ENCODE measurements at places on chromosomes 12 and 14. TPM values are rescaled to one million over a fixed set of nuclear protein-coding genes. Genes with fewer than 3 reads are reported as not detected.

Gene C3AR1
- not detected for total RNA-seq

Gene ITGB7
- total RNA-seq = not detected

Gene AQP2
- not detected for total RNA-seq

Gene FAM90A1
- not detected for total RNA-seq

Gene DICER1
- 104 TPM for total RNA-seq

Gene CCDC175
- 0.19 TPM for total RNA-seq

Gene ERP29
- 91.1 TPM for total RNA-seq

Gene INHBE
- 0.36 TPM for total RNA-seq

Gene TNS2
- total RNA-seq = 14.2 TPM

Gene MIP
- not detected for total RNA-seq

Gene PPM1H
- 3.7 TPM for total RNA-seq

Gene CEP170B
- total RNA-seq = 14.0 TPM

Gene CLMN
- total RNA-seq = 8.9 TPM

Gene CDKN3
- 43.8 TPM for total RNA-seq

Gene ANKS1B
- 8.4 TPM for total RNA-seq

Gene ITGA7
- total RNA-seq = 63.7 TPM

Gene C12orf50
- 0.30 TPM for total RNA-seq

Gene SMCO2
- not detected for total RNA-seq

Gene TAS2R42
- total RNA-seq = not detected

Gene SIX1
- total RNA-seq = 0.44 TPM

Gene PRB2
- total RNA-seq = not detected

Gene CLEC2A
- not detected for total RNA-seq

Gene TSPAN19
- 0.36 TPM for total RNA-seq

Gene PSMC1
- total RNA-seq = 105 TPM

Gene REP15
- total RNA-seq = 1.3 TPM

Gene TCL1A
- not detected for total RNA-seq

Gene GARIN6
- total RNA-seq = not detected

Gene SLC25A47
- total RNA-seq = not detected

Gene GPR68
- total RNA-seq = 0.14 TPM
